ENCODE measurements at places on chromosomes 16 and 17. TPM values are rescaled to one million over a fixed set of nuclear protein-coding genes. Genes with fewer than 3 reads are reported as not detected.

TMEM92 gene
- total RNA-seq: not detected

CCDC200 gene
- total RNA-seq: not detected

- DNase-seq: peak; percentile 20
Measured at GRCh38 chr17:38579934-38580333, 25.8 kb downstream of the SRCIN1 start.

- peak; percentile 94 for DNase-seq
Measured at GRCh38 chr16:3157229-3158025, 22.6 kb downstream of the ZNF213 start.

DNA sequence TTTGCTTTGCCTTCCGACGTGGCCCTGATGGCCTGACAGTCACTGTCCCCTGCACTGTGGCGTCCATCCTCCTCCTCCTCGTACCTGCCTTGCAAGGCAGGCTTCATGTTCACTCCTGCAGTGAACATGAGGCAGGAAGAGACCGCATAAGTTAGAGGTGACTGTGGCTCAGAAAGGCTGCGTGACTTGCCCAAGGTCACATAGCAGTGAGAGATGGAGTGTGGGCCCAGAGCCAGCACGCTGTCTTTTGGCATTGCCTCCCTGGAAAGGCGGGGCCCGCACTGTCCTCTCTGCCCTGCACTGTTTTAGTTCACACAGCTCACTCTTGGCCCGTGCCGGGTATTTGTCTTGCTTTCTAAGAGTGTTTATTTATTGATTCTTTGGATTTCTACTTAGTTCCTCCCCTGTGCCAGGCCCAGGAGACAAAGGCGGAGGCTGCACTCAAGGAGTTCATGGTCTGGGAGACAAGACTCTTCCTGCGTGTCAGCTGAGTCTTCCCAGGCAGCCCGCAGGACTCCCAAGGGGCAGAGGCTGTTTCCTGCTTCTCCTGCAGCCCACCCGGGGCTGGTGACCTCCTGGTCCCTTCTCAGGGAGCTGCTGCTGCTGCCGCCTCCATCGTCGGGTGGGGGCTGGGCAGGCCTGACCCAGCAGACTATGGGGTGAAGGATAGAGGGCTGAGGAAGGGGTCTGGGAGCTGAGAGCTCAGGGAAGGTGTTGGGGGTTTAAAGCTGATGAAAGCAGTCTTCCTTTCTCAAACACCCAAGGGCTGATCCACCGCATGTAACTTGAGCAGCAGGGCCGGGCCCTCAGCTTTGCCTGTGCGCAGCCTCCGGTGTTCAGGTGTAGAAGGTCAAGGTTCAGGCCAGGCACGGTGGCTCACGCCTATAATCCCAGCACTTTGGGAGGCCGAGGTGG, 12.7 kb downstream of the CYGB start:
- DNase-seq: peak; percentile 43
